Neural crest cell (in vitro differentiated cells): ENCODE measurements at places on chromosomes 2 and 18. TPM values are rescaled to one million over a fixed set of nuclear protein-coding genes. Genes with fewer than 3 reads are reported as not detected.

The ZNF516 gene
- 90.7 and 91.2 TPM in 2 replicates for total RNA-seq

The SLC30A3 gene
- 0.48 and 0.93 TPM in 2 replicates for total RNA-seq

The KCNJ13 gene
- not detected in 2 replicates for total RNA-seq

The AGXT gene
- not detected in 2 replicates for total RNA-seq

The LAMA1 gene
- 96.1 and 102 TPM in 2 replicates for total RNA-seq

The ABCB11 gene
- 0.07 and 0.11 TPM in 2 replicates for total RNA-seq

The SAG gene
- not detected in 2 replicates for total RNA-seq

The HSPE1 gene
- total RNA-seq, result 186 and 203 TPM in 2 replicates

The BBS5 gene
- 9.0 and 10.1 TPM in 2 replicates for total RNA-seq

The MGAT4A gene
- 11.5 and 12.2 TPM in 2 replicates for total RNA-seq

The SF3B1 gene
- total RNA-seq, result 323 and 326 TPM in 2 replicates

The DIS3L2 gene
- total RNA-seq, result 47.2 and 51.9 TPM in 2 replicates

The DNMT3A gene
- 113 and 114 TPM in 2 replicates for total RNA-seq

The GLB1L gene
- total RNA-seq, result 11.2 and 12.7 TPM in 2 replicates

DNA sequence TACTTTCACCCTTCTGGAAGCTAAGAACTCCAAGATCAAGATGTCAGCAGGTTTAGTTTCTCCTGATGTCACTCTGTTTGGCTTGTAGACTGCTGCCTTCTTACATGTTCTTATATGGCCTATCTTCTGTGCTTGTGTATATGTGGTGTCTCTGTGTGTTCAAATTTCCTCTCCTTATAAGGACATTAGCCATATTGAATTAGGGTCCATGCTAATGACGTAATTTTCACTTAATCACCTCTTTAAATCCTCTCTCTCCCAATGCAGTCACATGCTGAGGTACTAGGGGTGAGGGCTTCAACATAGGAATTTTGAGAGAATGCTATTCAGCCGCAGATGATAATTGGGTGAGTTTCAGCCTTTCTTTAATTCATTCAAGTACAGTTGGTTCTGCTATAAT, 458.3 kb upstream of the SYT4 start:
- DNase-seq, result no peak

- DNase-seq, result no peak
These were observed 131.2 kb upstream of the SOX11 start for GRCh38 chr2:5561006-5561405.

DNA sequence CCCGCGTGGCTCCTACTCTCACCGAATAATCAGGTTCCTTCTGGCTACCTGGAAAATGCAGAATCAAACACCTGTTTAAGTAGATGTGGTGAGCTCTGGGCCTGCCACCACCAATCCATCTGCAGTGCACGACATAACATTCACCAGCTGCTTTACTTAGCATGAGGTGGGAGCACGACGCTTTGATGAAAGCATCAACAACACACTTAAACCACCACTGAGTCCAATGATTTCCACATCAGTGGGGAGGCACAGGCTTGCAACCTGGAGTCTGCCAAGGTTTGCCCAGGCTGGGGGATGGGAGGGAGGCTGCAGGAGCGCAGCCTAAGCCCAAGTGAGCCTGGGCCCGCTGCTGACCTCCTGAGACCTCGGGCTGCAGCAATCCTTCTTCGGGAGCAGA, 415.5 kb downstream of the MEIS1 start:
- no peak for DNase-seq

GRCh38 chr18:23165271-23166068, 30.2 kb downstream of the CABLES1 start:
- DNase-seq, result no peak

GRCh38 chr2:181178823-181179412, 198.5 kb downstream of the UBE2E3 start:
- DNase-seq, result peak; percentile 8

GRCh38 chr2:238087211-238087610, 12.9 kb upstream of the ESPNL start:
- DNase-seq, result no peak

DNA sequence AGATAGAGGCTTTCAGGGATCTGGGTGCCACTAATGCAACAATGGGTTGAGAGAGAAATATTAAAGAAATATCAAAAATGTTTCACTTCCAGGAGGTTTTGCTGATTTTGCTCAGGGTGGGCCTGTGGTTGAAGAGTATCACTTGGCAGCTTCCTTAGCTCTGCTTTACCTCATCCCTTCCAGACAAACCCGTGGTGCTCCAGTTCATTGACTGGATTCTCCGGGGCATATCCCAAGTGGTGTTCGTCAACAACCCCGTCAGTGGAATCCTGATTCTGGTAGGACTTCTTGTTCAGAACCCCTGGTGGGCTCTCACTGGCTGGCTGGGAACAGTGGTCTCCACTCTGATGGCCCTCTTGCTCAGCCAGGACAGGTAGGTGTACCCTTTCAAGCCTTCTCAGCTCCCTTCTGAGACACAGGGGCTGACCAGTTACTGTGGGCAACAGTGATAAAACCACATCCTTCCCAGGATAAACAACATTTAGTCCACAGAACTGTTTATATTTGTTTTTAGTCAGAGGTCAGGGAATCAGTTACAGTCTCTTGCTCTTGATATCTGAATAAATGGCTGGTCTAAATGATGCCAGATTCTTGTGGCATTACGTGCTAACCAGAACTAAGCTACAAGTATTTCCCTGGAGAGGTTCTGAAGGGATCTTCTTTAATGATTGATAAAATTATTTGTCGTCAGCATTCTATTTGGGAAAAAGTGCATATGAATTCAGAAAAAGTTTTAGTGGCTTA, 7.0 kb downstream of the SLC14A1 start:
- no peak for DNase-seq

DNA sequence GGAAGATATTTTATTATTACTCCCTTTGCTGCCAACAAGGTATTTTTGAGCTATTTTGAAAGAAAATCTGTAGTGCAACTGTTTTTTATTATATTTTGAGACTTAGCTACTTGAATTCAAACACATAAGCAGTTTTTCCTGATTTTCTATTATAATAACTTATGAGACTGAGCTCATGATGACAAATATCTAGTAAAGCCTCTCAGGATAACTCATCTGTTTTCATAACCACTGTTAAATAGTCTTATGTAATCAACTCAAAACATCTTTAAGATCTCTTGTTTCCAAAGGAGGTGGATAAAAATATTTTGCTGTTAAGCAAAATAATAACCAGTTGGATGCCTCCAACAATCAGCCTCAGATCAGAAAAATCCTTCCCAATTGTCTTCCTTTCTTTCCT, 21.9 kb upstream of the PPP1CB start:
- DNase-seq, result no peak

GRCh38 chr2:222604749-222605515, 51.0 kb downstream of the FARSB start:
- no peak for DNase-seq

GRCh38 chr2:85327822-85328617, at the start of gene TGOLN2:
Gene TGOLN2 (minus strand): TSS chr2:85327989. CDS start chr2:85327962, 27 bp downstream.
- peak; percentile 85 for DNase-seq

DNA sequence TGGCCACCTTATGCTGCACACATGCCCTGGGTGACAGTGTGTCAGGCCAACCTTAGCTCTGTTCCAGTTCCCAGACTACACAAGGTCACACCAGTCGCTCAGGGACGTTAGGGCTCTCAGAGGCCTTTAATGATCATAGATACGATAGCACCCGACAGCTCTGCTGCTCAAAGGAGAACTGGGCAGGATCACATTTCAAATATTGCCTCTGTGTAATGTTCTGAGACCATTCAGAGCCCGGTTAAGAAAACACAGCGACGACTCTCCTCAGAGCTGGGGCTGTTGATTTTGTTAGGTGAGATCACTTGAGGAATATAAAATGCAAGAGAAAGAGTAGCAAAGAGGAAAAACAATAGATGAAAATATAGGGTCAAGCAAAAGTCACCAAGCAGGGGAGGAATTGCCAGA, 166.6 kb upstream of the TANK start:
- no peak for DNase-seq

- no peak for DNase-seq
These were observed 11.1 kb upstream of the FBXO11 start for GRCh38 chr2:47917276-47917961.

- no peak for DNase-seq
These were observed 32.1 kb upstream of the INSIG2 start for GRCh38 chr2:118056165-118056534.

- no peak for DNase-seq
These were observed 50.0 kb downstream of the LPIN1 start for GRCh38 chr2:11796190-11797171.

DNA sequence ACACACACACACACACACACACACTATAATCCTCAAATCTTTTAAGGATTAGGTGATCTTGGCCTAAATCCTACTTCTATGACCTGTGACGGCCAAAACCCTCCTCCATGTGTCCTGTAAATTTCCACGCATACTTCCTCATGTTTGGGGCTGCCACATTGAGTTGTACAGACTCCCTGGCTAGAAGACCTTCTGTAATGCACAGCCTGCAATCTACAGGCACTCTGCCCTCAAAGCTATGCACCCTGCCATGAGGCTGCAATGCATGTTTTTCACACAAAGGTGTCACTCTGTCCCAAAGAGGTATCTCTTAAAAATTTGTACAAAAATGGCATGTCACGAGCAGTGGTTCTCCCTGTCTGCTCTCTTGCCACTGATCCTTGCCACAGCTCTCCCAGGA, 26.4 kb upstream of the B4GALT6 start:
- DNase-seq, result no peak

GRCh38 chr2:204027091-204027490, 90.5 kb downstream of the ICOS start:
- no peak for DNase-seq

DNA sequence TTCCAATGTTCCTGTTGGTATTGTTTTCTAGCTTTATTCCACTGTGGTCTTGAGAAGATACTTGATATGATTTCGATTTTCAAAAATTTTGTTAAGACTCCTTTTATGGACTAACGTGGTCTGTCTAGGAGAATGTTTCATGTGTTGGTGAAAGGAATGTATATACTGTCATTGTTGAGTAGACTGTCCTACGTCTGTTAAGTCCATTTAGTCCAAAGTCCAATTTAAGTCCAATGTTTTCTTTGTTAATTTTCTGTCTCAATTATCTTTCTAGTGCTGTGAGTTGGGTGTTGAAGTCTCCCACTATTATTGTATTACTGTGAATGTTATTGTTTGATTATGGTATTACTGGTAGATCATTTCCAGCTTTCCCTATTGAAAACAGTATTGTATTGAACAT, 55.8 kb upstream of the TTC27 start:
- no peak for DNase-seq
